ENCODE measurements at places on chromosomes 13 and 19. TPM values are rescaled to one million over a fixed set of nuclear protein-coding genes. Genes with fewer than 3 reads are reported as not detected.

The SOX21 gene
- 0.07 TPM for total RNA-seq

GRCh38 chr19:44308011-44308410, 3.2 kb upstream of the ZNF235 start:
- peak; percentile 26 for DNase-seq

- no peak for DNase-seq
Measured at GRCh38 chr13:92460479-92460878, 766.1 kb upstream of the GPC6 start.

DNA sequence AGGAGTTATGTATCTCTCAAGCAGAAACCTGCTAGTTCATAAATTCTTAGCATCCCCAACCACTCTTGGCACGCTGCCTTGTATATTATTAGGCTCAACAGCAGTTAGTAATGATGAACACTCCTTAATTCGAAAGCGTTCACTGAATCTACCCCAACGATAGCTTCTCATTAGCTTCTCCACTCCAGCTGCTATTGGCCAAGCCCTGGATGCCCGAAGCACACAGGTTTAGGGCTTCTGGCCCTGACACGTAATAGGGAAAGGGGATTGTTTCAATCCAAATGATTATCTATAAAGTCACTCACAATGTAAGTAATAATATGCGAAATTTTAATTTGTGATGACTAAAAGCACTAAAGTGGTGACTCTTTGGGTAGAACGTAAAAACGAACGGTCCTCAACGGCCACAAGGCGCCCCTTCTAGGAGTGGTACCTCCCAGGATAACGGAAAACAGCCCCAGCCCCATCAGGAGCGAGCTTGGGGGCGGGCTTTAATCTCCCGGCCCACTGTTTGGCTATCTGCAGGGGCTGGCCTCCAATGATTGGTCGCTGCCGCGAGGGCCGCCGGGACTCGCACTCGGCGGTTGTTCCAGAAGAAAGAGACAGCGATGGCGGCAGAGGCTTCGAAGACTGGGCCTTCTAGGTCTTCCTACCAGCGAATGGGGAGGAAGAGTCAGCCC, at the start of gene RNF17:
RNF17 (plus strand) TSS at position 574 of the 680 bp plus-strand sequence; CDS start at position 609, 35 bp downstream.
- no peak for DNase-seq

The DIRAS1 gene
- total RNA-seq, result 1.2 TPM

The DACT3 gene
- total RNA-seq, result 1.4 TPM

DNA sequence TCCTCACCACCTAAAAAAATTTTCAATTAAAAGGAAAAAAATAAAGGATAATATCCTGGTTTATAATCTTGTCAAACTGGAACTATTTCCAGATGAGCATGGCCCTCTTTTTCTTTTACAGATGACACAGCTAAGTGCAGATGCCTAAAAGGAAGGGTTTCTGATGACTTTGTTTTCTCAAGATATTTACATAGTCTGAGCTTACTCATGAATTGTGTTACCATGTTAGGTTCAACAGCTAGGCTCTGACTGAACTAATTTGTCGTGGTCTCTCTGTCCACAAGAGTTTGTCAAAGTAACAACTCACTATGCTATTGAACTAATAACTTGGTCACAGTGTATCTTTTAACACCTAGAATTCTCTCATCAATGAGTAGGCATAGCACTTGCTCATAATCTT, 780.8 kb downstream of the GPC5 start:
- no peak for DNase-seq

The NALCN gene
- 1.4 TPM for total RNA-seq

DNA sequence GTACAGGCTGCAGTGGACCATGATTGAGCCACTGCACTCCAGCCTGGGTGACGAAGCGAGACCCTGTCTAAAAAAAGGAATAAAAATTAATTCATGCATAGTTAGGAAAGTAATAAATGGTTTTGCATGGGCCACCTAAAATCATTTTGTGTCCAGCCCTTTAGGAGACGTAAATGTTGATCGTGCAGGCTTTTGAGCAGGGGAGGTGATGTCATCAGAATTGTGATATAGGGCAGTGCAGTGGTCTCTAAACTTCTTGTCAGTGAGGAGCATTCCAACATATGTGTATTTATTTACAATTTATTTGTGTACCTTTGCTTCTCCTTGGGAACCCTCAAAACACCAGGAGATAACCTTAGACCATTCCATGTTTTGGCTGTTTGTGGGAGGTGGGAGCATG, 3.0 kb downstream of the SMARCA4 start:
- no peak for DNase-seq

- DNase-seq, result no peak
Measured at GRCh38 chr13:19023115-19023514, 158.5 kb downstream of the TUBA3C start.

DNA sequence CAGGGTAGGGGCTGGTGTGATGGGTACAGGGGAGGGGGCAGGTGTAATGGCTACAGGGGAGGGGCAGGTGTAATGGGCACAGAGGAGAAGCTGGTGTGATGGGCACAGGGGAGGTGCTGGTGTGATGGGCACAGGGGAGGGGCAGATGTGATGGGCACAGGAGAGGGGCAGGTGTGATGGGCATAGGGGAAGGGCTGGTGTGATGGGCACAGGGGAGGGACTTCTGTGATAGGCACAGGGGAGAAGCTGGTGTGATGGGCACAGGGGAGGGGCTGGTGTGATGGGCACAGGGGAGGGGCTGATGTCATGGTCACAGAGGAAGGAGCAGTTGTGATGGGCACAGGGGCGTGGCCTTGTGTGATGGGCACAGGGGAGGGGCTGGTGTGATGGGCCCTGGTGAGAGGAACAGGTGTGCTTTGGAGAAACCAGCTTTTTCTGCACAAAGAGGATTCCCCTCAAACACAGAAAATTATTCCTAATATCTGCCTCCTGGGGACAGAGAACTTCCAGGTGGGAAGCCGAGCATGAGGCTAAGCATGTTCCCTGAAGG, 38.6 kb upstream of the POP4 start:
- no peak for DNase-seq

- no peak for DNase-seq
Measured at GRCh38 chr13:24116131-24116530, 44.4 kb upstream of the SPATA13 start.

DNA sequence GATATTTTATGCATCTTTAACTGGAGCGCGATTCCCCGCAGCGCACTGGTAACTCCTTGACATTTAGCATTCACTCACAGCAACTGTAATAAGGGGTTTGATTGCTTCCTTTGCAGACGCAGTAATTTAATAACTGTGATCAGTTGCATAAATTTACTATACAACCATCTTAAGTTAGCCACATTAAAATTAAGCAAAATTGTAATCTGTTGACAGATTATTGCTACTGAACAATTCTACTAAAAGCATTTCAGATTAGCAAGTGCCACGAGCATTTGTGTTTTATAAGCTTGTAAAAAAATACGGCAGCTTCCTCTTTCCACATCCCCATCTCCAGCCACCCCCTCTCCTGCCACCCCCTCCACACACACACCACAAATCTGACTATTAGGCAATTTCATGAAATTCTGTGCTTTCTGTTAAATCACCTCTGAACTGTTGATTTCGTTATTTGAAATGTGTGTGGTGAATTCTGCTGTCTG, 44.4 kb downstream of the TSHZ3 start:
- no peak for DNase-seq

The BEST2 gene
- not detected for total RNA-seq

The CKM gene
- not detected for total RNA-seq

GRCh38 chr13:73938372-73939070, 195.7 kb downstream of the KLF12 start:
- peak; percentile 85 for DNase-seq

GRCh38 chr19:56838024-56838908, 2.3 kb downstream of the PEG3 start:
- DNase-seq, result peak; percentile 73

GRCh38 chr13:26899202-26899601, 138.6 kb upstream of the GPR12 start:
- no peak for DNase-seq

DNA sequence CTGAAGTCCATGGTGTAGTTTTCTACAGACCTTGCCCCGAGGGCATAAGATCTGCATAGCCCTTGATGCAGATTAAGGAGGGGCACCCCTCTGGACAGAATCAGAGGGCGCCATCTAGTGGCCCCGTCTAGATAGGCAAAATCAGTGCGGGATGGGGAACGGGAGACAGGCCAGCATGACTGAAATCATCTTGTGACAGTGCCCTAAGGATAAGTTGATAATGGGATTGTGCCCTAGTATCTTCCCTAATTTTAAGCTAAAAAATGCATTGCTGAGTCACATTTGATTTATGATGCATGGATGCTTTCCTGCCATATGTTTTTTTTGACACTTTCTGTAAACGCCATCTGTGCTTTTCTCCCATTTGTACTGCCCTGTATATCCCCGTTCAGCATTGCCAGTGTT, 19.0 kb upstream of the GPI start:
- DNase-seq, result peak; percentile 79

The FBXW9 gene
- 12.0 TPM for total RNA-seq

The FCAR gene
- total RNA-seq, result not detected

DNA sequence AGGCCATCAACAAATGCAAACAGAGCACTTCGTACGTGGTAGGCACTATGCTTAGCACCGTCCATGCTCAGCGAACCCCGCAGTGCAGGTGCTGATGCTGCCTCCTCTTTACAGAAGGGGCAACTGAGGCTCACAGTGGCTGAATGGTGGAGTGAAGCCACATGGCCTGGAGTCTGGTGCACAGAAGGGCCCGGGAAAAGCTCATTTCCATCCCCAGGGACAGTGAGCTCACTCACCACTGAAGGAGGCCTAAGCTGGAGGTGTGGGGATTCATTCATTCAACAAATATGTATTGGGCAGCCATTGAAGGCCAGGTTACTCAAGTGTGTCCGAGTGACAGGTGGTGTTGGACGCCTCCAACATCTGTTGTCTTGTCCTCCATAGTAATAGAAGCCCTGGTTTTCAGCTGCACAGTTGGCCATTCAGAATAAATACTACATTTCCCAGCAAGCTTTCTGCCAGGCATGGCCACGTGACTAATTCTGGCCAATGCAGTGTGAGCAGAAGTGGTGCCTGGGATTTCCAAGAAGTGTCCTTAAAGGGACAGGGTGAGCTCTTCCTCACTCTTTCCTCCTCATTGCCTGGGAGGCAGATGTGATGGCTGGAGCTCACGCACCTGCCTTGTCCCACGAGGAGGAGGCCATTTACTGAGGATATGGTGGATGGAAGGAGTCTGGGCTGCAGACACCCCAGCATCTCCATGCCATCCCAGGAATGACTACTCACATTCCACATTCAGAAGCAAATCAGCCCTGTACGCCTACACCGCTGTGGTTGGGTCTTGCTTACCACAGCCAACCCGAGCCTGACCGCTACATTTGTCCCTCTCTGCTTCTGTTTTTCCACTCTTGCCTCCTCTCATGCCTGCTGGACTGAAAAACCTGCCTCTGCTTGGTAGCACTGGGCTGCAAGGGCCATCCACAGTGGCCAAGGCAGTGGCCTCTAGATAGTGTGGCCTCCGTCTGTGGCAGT, 2.3 kb upstream of the ZNRF4 start:
- peak; percentile 39 for DNase-seq

DNA sequence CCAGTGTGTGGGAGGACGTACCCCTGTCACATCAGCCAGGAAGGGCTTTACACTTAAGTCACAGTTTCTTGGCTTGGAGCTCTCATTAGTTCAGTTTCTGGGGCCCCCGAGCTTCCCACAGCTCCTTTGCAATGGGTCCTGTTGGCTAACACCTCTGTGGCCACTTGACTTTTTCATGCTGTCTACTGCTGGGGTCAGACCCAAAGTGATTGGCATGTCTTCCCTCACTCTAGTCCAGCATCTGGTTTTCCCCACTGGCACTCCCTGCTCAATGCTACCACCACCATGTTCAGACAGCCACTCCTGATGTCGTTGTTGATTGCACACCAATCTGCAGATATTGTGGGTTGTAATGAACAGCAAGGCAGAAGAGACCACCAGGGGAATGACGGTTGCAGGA, 379.0 kb downstream of the FOXO1 start:
- no peak for DNase-seq

The NFIX gene
- total RNA-seq, result 38.5 TPM

GRCh38 chr19:39303373-39304184, 7.4 kb downstream of the IFNL1 start:
- no peak for DNase-seq

The ZNF470 gene
- total RNA-seq, result 2.5 TPM

The KIR2DL3 gene
- not detected for total RNA-seq

DNA sequence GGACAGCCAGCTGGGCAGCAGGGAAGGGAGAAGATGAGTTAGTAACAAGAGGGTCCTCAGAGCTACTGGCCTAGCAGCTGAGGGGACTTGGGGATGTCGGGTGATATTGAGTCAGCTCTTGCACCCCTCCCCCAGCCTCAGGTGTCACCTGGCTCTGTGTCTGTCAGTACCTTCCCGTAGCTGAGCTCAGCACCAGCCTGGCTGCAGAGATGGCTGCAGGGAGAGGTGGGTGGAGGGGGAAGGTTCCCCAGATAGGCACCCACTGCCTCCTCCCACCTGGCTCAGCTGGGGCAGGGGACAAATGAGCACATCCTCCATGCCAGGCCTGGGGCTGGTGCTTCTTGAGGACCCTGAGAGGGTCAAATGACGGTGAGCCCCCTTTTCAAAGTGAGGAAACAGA, 6.8 kb upstream of the KPTN start:
- no peak for DNase-seq

DNA sequence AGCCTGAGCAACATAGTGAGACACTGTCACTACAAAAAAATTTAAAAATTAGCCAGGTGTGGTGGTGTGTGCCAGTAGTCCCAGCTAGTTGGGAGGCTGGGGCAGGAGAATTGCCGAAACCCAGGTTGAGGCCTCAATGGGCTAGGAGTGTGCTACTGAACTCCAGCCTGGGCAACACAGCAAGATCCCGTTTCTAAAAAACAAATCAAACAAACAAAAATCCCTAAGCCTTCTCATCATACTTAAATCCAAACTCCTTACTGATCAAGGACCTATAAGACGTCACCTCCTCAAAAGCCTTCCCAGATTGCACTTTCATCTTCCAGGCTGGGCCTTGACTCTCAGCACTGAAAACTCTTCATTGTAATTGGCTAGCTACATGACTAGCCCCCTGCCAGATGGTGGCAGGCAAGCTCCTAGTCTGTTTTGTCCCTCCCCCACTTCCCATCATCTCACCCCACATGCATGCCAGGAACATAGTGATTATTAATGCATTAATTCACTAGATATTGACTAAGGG, 17.5 kb upstream of the NANOS3 start:
- DNase-seq, result peak; percentile 56

- no peak for DNase-seq
Measured at GRCh38 chr19:6718111-6718740, 2.2 kb downstream of the C3 start.

- DNase-seq, result no peak
Measured at GRCh38 chr13:109745702-109746101, 40.7 kb downstream of the IRS2 start.

DNA sequence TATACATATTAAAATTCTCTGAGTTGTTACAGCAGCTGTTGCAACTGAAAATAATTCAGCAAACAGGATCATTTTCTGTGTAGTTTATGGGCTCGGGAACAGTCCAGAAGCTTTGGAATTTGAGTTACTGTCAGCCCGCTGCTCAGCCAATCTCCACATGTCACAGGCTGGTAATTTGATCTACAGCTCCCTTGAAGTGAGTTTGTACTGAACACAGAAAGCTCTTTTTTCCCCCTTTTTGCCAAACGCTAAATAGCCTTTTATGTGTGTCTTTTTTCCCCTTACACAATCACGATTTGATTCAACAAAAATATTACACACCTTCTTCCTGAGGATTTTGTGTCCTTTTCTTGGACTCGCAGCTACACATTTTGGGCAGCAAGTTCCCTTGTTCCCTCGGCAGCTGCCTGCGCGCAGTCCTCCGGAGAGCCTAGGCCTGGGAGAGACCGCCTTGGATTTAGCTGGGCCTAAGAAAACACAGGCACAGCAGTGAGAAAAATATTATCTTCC, 371.4 kb downstream of the KCNRG start:
- DNase-seq, result peak; percentile 44

- DNase-seq, result no peak
Measured at GRCh38 chr19:31177246-31177645, 172.0 kb downstream of the TSHZ3 start.

- no peak for DNase-seq
Measured at GRCh38 chr13:42137856-42138537, 89.5 kb downstream of the DGKH start.
